ENCODE measurements at places on chromosomes 5 and 9. TPM values are rescaled to one million over a fixed set of nuclear protein-coding genes. Genes with fewer than 3 reads are reported as not detected.

DNA sequence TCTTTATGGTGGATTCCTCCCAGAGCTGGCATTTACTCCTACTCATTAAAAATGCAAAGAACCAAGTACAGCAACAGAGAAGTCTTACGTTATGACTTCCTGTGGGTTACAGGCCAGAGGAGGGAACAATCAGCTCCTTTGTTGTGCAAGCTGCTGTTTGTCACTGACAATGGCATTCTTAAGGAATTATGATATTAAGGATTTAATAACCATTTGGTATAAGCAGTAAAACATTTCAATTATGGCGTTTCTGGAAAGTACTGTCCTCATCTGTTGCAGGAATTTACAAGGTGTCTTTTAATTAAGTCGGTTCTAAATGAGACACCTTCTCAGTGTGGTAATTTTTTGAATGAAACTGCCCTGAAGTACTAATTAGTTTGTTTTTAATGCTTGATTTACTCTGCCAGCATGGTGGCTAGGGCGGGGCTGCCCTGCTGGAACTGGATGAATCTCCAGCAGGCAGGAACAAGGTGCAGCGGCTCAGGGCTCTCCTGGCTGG, 49.1 kb upstream of the VDAC1 start:
- ATAC-seq, result no peak

- ATAC-seq, result peak; percentile 66
Measured at GRCh38 chr9:3467593-3468219, 58.1 kb downstream of the RFX3 start.

- ATAC-seq, result no peak
Measured at GRCh38 chr5:88405783-88406182, 137.1 kb upstream of the TMEM161B start.

DNA sequence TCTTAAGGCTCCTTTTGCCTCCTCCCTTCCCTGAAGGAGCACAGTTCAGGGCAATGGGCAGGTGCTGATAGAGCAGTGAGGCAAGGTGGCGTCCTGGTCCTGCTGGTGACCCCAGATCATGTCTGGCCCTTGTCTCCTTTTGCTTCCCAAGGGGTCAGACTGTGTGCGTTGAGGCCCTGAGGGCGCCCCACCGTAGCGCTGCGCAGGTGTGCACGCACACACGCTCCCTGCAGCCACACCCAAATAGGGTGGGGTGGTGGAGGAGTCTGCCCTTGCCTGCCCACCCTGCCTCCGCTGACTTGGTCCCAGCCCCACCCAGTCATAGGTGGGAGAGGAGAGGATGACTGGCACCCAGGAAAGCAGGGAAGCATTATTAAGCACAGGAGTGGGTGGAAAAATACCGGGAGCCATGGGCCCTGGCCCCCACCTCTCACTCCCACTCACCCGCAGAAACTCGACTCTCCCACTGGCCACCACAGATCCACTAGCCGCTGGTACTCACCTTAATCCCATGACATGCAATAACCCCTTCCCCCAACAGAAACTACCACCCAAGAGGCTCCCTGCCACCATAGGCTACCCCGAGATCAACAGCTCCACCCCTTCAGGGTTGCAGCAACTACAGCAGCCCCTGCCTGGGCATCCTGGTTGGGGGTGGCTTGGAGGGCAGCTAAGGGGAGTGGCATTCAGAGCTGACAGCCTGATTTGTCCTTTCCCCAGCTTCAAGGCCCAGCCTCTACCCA, 16.7 kb downstream of the PDLIM4 start:
- no peak for ATAC-seq

- ATAC-seq, result no peak
Measured at GRCh38 chr5:126707080-126707479, 69.9 kb upstream of the LMNB1 start.

GRCh38 chr5:57601996-57602395, 119.4 kb upstream of the ACTBL2 start:
- no peak for ATAC-seq

DNA sequence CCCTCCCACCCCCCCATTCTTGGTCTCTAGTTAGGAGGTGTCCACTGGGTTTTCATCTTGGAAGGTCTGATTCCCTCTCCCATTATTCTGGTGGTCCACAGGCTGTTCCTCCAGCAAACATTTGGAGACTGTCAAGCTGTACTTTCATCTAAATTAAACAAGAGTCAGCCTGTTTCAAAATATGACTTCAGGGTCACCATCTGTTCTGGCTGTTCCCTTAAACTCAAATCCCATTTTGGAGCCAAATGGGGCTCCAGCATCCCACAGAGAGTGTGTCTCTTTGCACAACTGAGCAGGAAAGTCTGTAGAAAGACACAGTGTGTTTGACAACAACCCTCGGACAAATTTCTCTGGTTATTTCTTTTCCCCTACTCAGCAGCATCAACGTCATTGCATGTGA, 20.5 kb downstream of the COL15A1 start:
- no peak for ATAC-seq

- ATAC-seq, result no peak
Measured at GRCh38 chr5:150659360-150660107, 1.5 kb upstream of the MYOZ3 start.

DNA sequence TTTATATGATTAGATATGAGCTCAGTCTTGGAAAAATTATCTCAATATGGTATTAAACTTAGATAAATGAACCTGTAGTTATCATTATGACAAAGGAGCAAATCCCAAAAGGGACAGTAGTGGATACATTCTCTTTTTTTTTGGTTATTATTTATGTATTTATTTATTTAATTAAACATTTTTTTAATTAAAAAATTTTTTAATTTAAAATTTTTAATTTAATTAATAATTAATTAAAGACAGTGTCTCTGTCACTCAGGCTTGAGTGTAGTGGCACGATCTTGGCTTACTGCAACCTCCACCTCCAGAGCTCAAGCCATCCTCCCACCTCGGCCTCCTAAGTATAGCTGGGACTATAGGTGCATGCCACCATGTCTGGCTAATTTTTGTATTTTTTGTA, 15.6 kb downstream of the ANKHD1 start:
- ATAC-seq, result no peak

- no peak for ATAC-seq
Measured at GRCh38 chr9:91066856-91067255, 265.2 kb downstream of the SYK start.

- ATAC-seq, result no peak
Measured at GRCh38 chr9:21549251-21549765, 67.2 kb upstream of the IFNE start.

GRCh38 chr5:141223112-141223783, at the start of gene PCDHB14:
TSS of gene PCDHB14 (plus strand) at chr5:141223343. CDS start at chr5:141223506, 163 bp downstream.
- no peak for ATAC-seq

DNA sequence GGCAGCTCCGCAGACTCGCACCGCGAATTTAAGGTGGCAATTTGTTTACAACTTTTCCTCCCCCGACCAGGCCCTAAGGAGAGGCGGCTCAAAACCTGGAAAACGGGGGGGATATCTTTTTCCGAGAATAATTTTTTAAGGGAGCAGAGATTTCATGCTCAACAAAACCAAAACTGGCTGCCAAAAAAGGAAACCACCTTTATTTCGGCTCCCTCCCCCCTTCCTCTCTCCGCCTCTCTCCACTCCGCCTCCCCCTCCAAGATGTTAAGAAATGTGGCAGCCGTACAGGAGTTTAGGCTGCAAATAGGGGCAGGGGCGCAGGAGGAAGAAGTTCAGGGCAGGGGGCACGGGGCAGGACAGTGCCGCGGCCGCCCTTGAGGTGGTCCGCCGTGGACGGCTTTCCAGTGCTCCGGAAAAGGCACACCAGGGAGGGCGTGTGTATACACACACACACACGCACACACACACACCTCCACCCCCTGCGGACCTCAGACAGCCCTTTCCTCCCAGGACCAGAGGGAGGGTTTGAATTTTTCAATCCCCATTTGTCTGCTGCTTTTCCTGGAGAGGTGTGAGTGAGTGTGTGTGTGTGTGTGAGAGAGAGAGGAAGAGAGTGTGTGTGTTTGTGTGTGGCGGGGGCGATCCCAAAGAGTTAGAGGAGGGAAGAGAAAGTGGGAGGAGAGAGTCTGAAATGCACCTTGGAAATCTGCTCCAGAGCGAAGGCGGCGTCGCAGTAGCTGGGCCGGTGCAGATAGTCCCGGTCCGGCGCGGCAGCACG, 9.1 kb downstream of the PTCH1 start:
- ATAC-seq, result no peak

- ATAC-seq, result no peak
Measured at GRCh38 chr5:134086943-134087305, 27.6 kb upstream of the TCF7 start.

DNA sequence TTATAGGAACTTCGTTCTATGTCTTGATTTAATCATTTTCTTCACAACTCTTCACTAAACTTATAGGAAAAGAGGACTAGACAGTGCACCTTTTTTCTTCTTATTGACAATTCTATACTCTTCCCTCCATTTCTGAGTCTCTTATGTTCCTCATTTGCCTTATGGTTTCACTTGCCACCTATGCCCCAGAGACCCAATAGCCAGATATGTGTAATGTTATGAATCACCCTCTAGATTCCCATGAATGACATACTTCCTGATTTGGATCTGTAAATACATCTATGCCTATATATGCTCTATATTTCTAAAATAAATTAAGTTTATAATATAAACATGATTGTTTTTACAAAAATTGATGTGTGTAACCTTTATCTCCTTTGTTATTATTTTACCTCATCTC, 514.1 kb upstream of the MEF2C start:
- ATAC-seq, result no peak

- ATAC-seq, result no peak
Measured at GRCh38 chr5:174750711-174751110, 26.3 kb downstream of the MSX2 start.

GRCh38 chr5:55829956-55830355, 21.2 kb upstream of the IL31RA start:
- ATAC-seq, result no peak

DNA sequence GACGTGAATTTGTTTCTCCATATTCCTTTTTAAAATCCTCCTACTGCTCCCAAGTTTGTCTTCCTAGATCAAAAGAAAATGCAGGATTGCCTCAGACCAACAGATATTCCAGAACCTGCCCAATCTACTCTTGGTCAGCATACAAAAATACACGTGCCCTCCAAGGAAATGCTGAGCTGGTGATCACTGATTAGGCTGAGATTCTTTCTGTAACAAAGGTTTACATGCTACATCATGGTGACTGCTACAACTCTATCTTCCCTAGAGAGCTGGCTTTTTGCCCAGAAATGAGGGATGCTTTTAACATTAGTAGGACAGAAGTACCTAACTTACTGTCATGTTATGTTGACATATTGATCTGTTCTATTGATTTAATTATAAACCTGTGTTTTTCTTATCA, 35.5 kb downstream of the OR2Y1 start:
- ATAC-seq, result no peak

GRCh38 chr5:174177976-174178605, 132.6 kb downstream of the NSG2 start:
- ATAC-seq, result no peak

DNA sequence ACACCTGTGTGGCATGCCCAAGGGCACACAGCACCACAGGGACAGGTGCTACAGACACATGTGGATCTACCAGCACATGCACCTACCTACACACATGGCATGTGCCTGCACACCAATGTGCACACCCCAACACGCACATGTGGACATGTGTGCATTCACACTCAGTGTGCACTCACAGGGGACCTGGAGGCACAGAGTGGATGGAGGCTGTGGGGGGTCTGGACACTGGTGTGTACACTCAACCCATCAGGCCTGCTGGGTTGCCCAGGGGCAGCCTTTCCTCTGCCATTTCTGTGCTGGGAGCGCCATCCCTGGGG, 1.7 kb downstream of the CRB2 start:
- no peak for ATAC-seq

CDO1 gene
- total RNA-seq, result 29.9 TPM

POLE3 gene
- total RNA-seq, result 32.4 TPM

NINJ1 gene
- total RNA-seq, result 78.4 TPM

SPATA31D3 gene
- not detected for total RNA-seq

GLRA1 gene
- total RNA-seq, result not detected

TLE1 gene
- 86.2 TPM for total RNA-seq

ZBTB6 gene
- total RNA-seq, result 7.4 TPM

TAF11L13 gene
- not detected for total RNA-seq

HMCN2 gene
- total RNA-seq, result 18.8 TPM

S100Z gene
- not detected for total RNA-seq

SLC34A3 gene
- total RNA-seq, result not detected

C9orf153 gene
- not detected for total RNA-seq

ASS1 gene
- total RNA-seq, result 46.7 TPM

All from gastroesophageal sphincter (tissue), 4 donors.